ENCODE measurements at places on chromosomes 1 and 21. TPM values are rescaled to one million over a fixed set of nuclear protein-coding genes. Genes with fewer than 3 reads are reported as not detected.

SYCP1 gene
- total RNA-seq: not detected

MNDA gene
- not detected for total RNA-seq

DCST1 gene
- total RNA-seq: not detected

MYOG gene
- not detected for total RNA-seq

NPHS2 gene
- not detected for total RNA-seq

KCNJ10 gene
- 0.15 TPM for total RNA-seq

IGSF3 gene
- 15.5 TPM for total RNA-seq

MEX3A gene
- 12.9 TPM for total RNA-seq

GPR25 gene
- not detected for total RNA-seq

NBPF14 gene
- 32.1 TPM for total RNA-seq

DENND2D gene
- total RNA-seq: 3.2 TPM

LPGAT1 gene
- 39.8 TPM for total RNA-seq

- no peak for DNase-seq
Observed at GRCh38 chr1:53133261-53134041, 9.0 kb downstream of the SLC1A7 start.

- DNase-seq: peak; percentile 2
Observed at GRCh38 chr1:197620714-197621163, 154.5 kb downstream of the DENND1B start.

DNA sequence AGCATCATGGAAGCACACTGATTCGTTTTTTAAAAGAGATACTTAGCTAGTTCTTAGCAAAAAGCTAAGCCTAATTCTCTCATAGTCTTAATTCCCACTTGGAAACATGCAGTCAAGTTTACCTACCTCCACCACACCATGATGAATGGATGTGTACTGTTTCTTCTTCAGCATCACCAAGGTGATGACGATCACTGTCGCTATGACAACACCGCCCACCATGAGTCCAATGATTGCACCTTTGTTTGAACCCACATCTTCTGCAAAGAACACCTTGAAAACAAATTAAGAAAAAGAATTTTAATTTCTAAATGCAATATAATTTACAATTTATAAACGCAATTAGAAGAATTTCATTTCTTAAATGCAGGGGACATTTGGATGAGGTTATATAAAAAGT is 156.8 kb downstream of the GABPA start:
- DNase-seq: no peak

GRCh38 chr1:1179983-1180861 is 6.5 kb downstream of the TTLL10 start:
- DNase-seq: no peak

DNA sequence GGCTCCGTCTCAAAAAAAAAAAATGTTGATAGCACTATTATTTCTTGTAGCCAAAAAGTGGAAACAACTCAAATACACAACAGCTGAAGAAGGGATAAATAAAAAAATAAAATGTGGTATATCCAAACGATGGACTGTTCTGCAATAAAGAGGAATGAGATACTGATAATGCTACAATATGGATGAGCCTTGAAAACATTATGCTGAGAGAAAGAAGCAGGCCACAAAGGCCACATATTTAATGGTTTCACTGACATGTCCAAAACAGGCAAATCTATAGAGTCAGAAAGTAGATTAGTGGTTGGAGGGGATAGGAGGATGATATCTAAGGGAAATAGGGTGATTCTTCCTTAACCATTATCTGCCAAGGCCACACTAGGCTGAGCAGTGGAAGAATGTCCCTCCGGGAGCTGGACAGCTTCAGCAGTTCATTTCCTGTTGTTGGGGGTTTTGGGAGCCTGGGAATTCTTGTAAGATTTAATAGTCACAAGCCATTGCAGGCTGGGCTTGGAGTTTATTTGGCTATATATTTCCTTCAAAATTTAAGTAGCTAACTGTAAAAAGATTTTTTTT is 53.5 kb downstream of the ST3GAL3 start:
- DNase-seq: no peak

DNA sequence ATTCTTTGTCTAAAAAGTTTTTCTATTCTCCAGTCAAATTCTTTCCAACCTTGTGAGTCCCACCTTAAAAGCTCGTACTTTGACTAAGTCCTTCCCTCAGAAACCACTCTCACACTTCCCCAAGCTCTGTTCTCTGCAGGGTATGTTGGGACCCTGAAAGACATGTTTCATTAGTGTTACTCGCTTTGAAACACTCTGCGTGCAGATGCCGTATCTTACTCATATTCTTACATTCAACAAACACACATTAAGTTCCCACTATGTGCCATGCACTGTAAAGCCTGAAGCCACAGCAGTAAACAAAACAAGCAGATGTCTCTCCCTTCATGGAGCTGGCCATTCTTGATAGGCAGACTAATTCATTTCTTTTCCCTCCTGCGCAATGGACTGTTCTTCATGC is 229.7 kb downstream of the RERE start:
- DNase-seq: no peak

GRCh38 chr1:51410568-51411460 is 80.5 kb upstream of the TTC39A start:
- DNase-seq: no peak

GRCh38 chr1:41378999-41379737 is 17.9 kb downstream of the FOXO6 start:
- no peak for DNase-seq

DNA sequence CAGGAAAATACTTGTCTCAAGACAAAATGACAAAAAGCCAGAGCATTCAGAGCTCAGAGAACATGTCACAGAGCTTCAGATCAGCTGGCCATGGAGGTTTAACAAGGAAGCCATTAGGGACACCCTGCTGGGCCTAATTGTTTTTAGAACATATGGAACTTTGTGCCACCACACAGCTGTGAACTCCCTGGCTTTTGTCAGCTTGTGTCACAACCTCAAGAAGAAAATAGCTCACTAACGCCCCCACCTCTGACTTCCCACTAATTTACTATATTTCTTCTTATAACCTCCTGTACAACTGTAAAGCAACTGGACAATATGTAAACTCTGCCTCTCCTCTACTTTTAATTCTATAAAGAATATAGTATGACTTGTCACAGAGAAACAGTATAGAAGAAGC is 21.0 kb upstream of the TDRD10 start:
- DNase-seq: no peak

DNA sequence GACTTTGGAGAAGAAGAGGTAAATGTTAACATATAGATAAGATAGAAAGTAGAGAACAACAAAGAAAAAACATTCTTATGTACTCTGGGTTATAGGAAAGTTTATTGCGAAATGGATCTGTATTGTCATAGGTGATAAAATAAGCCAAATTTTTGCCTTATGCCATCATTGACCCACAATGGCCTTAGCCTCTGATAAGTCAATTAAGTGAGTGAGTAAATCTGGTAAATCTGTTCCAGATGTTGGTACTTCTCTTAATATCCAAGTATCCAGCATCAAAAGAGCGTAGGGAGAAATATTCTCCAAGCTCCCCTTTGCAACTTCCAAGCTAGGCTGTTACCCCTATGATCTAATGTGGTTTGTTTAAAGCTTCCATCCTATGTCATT is 38.3 kb upstream of the CLCA4 start:
- DNase-seq: no peak

GRCh38 chr1:155981266-155982088 is 3.1 kb upstream of the ARHGEF2 start:
- DNase-seq: no peak

- no peak for DNase-seq
Observed at GRCh38 chr1:161172776-161173376, 4.4 kb downstream of the B4GALT3 start.

DNA sequence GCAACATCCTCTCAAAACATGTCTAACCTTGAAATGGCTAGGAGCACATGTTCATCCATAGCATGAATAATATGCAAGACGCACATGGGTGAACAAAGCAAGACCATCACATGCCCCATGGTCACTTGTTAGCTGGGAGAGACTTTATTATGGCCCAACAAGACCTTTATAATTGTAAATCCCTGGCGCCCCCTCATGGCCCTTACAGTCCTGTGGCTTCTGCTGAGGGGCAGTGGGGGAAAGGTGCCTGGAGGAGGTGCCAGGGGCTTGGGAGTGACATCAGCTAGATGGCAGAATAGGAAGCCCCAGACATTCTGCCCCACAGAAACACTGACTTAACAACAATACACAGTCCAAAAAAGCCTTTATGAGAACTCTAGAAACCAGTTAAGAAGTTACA is 51.7 kb downstream of the CSMD2 start:
- DNase-seq: no peak

GRCh38 chr1:199685369-199685768 is 342.1 kb upstream of the NR5A2 start:
- peak; percentile 61 for DNase-seq

GRCh38 chr21:38229260-38229877 is 27.4 kb upstream of the KCNJ15 start:
- peak; percentile 47 for DNase-seq

DNA sequence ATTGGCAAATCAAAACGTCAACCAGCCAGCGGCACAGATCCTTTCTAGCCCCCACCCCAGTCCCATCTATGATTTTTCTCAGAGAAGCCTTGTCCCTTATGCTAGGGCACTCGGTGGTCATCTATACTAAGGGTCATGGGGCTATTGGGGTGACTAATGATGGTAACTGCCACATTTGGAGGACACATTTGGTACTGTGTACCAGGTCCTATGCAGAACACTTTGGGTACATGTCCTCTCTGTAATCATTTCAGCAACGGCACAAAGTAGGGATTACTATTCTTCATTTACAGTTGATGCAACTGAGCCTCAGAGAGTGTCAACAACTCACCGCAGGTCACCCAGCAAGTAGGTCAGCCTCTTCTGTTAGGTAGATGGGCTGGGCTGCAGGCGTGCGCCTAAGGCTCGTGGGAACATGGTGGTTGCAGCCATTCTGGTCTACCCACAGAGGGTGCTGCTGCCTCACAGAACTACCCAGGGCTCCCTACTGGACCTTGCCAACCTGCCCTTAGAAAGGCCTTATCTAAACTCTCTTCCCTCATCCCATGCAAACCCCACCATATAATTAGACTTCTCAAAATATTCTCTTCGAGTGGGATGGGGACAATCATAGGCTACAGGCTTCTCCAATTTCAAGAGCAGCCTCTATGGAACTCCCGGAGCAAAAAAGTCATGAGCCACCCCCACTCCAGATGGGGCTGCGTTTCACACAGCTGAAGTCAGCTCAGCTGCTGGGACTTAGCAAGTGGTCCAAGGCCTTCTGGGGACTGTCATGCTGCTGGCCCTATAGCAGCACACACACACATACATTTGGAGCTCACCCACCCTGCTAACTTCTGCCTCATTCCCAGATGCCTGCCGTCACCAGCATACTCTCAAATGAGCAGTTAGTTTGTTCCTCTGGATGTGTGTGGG is 5.8 kb upstream of the SDHB start:
- peak; percentile 78 for DNase-seq

- DNase-seq: no peak
Observed at GRCh38 chr21:37062593-37062935, 10.3 kb downstream of the PIGP start.

DNA sequence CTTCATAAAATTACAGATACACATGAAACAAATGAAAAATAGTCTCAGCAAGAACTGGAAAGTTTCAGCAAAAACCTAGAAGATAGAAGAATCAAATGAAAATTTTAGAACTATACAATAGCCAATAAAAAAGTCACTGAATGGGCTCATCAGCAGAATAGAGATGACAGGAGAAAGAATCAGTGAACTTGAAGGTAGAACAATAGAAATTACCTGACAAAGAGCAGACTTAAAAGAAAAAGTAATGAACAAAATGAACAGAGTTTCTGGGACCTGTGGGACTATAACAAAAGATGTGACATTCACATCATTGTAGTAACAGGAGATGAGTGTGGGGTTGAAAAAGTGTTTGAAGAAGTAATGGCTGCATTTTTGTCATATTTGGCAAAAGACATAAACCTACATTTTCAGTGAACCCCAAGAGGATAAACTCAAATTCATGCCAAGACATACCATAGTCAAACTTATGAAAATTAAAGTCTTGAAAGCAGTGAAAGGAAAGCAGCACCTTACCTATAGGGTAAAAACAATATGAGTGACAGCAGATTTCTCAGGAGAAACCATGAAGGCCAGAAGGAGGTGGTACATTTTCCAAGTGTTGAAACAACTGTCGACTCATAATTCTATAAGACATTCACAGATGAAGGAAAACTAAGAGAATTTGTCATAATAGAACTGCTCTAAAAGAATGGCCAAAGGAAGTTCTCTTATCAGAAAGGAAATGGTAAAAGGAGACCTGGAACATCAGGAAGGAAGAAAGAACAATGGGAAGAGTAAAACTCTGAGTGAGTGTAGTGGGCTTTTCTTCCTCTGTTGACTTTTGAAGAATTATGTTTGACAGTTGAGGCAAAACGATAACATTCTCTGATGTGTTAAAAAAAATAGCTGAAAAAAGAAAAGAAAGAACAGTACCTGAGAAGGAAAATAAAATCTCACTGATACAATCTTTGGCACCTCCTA is 23.5 kb downstream of the NTPCR start:
- no peak for DNase-seq

GRCh38 chr1:245108909-245109308 is 45.9 kb upstream of the KIF26B start:
- DNase-seq: peak; percentile 41

DNA sequence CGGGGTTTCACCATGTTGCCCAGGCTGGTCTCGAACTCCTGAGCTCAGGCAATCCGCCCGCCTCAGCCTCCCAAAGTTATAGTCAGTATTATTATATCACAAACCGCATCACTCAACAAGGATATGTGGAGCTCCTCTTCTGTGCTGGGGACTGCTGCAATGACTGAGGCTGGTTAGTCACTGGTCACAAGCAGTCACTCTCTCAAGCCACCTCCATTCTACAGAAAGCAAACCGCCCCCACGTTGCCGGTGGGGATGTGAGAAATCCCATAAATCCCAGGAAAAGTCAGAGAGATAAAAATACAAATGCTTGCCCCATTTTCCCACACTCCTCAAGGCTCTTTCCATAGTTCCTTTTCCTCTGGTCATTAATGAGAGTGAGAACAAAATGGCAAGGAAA is 155.7 kb downstream of the ADSS2 start:
- DNase-seq: no peak

DNA sequence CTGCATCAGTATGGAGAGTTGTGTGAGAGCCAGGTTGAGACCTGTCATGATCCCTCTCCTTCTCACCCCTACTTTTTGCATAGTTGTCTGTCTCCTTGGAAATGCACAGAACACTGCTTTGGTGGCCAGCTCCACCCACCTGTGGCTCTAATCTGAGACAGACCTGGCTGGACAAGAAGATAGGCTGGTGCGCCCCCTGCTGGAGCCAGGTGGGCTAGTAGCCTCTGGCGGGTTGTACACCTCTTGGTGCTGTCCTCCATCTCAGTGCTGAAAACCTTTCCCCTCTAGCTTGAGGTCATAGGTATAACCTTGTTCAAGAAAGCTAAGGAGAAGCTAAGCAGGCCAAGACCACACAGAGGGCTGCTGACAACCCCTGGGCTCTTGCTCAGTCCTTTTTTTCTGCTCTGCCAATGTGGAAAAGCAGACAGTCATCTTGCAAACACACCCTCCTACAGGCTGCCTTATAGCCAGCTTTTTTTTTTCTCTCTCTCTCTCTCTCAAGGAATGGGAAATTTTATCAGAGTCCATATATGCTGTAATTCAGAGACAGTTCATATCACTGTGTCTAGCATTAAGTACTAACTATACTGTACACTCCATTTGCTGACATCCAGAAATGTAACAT is 58.8 kb upstream of the SPATA6 start:
- DNase-seq: peak; percentile 81
